ENCODE measurements at places on chromosomes 1 and 21. TPM values are rescaled to one million over a fixed set of nuclear protein-coding genes. Genes with fewer than 3 reads are reported as not detected.

The CFHR4 gene
- polyA plus RNA-seq: not detected

The ABCD3 gene
- polyA plus RNA-seq: 40.6 TPM

The LAD1 gene
- polyA plus RNA-seq: 131 TPM

The SPATA21 gene
- 0.22 TPM for polyA plus RNA-seq

The SYPL2 gene
- 0.67 TPM for polyA plus RNA-seq

The CLIC6 gene
- polyA plus RNA-seq: 3.2 TPM

The KRTAP13-2 gene
- not detected for polyA plus RNA-seq

The MX1 gene
- 14.6 TPM for polyA plus RNA-seq

The TMPRSS3 gene
- 4.0 TPM for polyA plus RNA-seq

The KCNJ6 gene
- not detected for polyA plus RNA-seq

The MYOG gene
- polyA plus RNA-seq: 1.5 TPM

The GLRX2 gene
- polyA plus RNA-seq: 21.0 TPM

The MTFR1L gene
- polyA plus RNA-seq: 181 TPM

The DISP3 gene
- polyA plus RNA-seq: not detected

The TMOD4 gene
- 1.9 TPM for polyA plus RNA-seq

The EVA1B gene
- polyA plus RNA-seq: 18.9 TPM

The CNIH3 gene
- polyA plus RNA-seq: not detected

The KRTAP7-1 gene
- not detected for polyA plus RNA-seq

The PFKFB2 gene
- polyA plus RNA-seq: 20.0 TPM

The ANGPTL3 gene
- polyA plus RNA-seq: not detected

The ZSCAN20 gene
- polyA plus RNA-seq: 1.6 TPM

The SNX7 gene
- 27.9 TPM for polyA plus RNA-seq

The CHRNB2 gene
- polyA plus RNA-seq: not detected

The VANGL1 gene
- polyA plus RNA-seq: 0.54 TPM

The LDLRAD1 gene
- not detected for polyA plus RNA-seq

The ABCA4 gene
- polyA plus RNA-seq: 4.3 TPM

The WNT3A gene
- 0.01 TPM for polyA plus RNA-seq

The ANKRD35 gene
- 1.1 TPM for polyA plus RNA-seq

The RGS18 gene
- polyA plus RNA-seq: 0.48 TPM

The PPIAL4G gene
- polyA plus RNA-seq: 0.04 TPM

The FCRL4 gene
- not detected for polyA plus RNA-seq

The OR14K1 gene
- polyA plus RNA-seq: not detected

The LCE3E gene
- polyA plus RNA-seq: not detected

The PDZK1 gene
- 268 TPM for polyA plus RNA-seq

The HOOK1 gene
- 10.3 TPM for polyA plus RNA-seq
